CD4-positive, CD25-positive, alpha-beta regulatory T cell (primary cell): ENCODE measurements at places on chromosomes 7 and 10.

GRCh38 chr7:72099784-72100183 is 312.4 kb downstream of the CALN1 start:
- H3K36me3 ChIP-seq = no peaks in the 10 kb centered on the region
- H3K27ac ChIP-seq = no peak overlapping the region

GRCh38 chr10:122143238-122143841 is 127.8 kb upstream of the BTBD16 start:
- H3K36me3 ChIP-seq = no peaks in the 10 kb centered on the region
- no peak for DNase-seq
- no peak overlapping the region for H3K4me3 ChIP-seq

DNA sequence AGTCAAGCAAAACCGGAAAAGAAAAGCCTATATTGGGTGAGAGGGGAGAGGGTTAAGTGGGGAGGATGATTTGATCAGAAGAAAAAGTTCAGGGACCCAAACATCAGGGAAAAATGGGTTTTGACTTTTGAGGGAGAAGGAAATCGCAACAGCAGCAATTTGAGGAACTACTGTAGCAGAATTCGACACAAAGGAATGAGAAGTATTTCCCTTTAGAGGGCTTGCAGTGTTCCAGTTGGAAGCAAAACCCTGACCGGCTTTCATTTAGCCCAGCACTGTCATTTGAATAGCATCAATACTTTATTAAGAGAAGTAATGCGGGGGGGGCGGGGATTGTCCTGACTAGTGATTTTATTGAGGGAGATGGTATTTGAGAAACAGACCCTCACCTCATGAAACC is 37.2 kb upstream of the GATA3 start:
- no peak overlapping the region for H3K27ac ChIP-seq
- no peaks in the 10 kb centered on the region for H3K4me1 ChIP-seq
- H3K36me3 ChIP-seq = peaks cover 39% of the 10 kb centered on the region
- DNase-seq = no peak
- peaks cover 2% of the 10 kb centered on the region for H3K27me3 ChIP-seq

GRCh38 chr7:100602889-100603725 is 944 bp downstream of the PCOLCE start:
- peaks cover 30% of the 10 kb centered on the region for H3K4me1 ChIP-seq
- no peak for DNase-seq
- peak overlapping the region; percentile 63 for H3K27ac ChIP-seq
- H3K27me3 ChIP-seq = no peaks in the 10 kb centered on the region
- no peaks in the 10 kb centered on the region for H3K36me3 ChIP-seq

- no peaks in the 10 kb centered on the region for H3K4me1 ChIP-seq
- no peaks in the 10 kb centered on the region for H3K27me3 ChIP-seq
- no peak for DNase-seq
- H3K27ac ChIP-seq = no peak overlapping the region
These were observed 83.2 kb downstream of the FOXL3 start for GRCh38 chr7:372932-373791.

DNA sequence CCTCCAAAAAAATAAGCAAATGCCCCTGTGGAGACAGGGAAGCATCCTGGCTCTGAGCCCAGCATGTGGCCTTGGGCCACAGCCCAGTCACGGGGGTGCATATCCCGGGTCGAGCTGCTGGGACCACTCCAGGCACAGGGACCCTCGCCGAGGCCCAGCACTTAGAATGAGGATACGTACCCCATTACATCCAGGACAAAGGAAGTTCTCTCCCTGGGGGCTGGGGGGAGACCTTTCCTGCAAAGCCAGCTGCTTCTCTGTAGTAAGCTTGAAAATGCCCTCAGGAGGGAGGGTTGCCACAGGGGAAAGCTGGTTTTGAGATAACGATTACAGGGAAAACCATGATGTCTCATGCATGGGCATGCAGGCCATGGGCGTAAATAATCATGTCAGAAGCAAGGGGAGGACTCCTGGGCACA is 75.5 kb downstream of the HIPK2 start:
- no peak overlapping the region for H3K27ac ChIP-seq
- no peak overlapping the region for H3K4me3 ChIP-seq
- DNase-seq = no peak
